ENCODE measurements at places on chromosomes 2 and 18. TPM values are rescaled to one million over a fixed set of nuclear protein-coding genes. Genes with fewer than 3 reads are reported as not detected.

DNA sequence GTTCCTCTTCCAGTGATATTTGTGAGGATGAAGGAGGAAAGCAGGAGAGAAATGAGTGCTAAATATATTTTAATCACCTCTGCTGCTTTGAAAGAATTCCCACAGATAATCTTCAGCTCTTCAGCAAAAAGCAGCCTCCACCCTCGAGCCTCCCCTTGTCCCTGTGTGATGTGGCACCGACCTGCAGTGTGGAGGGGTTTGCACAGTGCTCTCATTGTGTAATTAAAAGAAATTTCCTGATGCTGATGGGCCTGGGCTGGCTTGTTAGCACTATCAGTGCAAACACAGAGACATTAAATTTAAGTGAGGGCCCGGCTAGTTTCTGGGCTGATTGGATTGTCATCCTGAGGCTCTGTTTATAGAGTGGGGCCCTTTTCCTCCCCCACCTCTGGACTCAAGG is 53.4 kb downstream of the KIF5C start:
- no peak for DNase-seq
- H3K36me3 ChIP-seq, result peaks cover 10% of the 10 kb centered on the region
- H3K27me3 ChIP-seq, result no peaks in the 10 kb centered on the region
- peak overlapping the region; percentile 24 for H3K4me3 ChIP-seq
- no peak overlapping the region for H3K27ac ChIP-seq

GRCh38 chr2:214542866-214543265 is 132.0 kb downstream of the VWC2L start:
- no peak overlapping the region for H3K27ac ChIP-seq
- H3K4me1 ChIP-seq, result no peaks in the 10 kb centered on the region
- no peaks in the 10 kb centered on the region for H3K27me3 ChIP-seq
- H3K36me3 ChIP-seq, result no peaks in the 10 kb centered on the region
- no peak for DNase-seq
- H3K4me3 ChIP-seq, result no peak overlapping the region

DNA sequence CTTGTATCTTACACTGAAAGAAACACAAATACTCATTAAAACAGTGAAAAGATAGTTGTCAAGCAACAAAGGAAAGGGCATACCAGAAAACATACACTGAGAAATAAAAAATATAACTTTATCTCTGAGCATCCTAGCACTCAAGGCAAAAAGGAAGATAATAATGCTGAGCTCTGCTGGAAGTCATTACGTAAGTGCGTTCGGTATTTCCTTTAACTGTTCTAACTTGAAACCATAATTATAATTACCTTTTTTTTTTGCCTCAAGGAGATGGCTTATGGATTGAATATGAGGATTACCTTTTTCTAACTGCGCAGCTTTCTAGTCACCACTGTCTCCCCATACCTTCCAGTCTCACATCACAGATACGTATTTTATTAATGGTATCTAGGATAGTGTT is 308.1 kb downstream of the GBX2 start:
- H3K36me3 ChIP-seq, result peaks cover 8% of the 10 kb centered on the region
- peak overlapping the region; percentile 50 for H3K27ac ChIP-seq
- peaks cover 52% of the 10 kb centered on the region for H3K4me1 ChIP-seq
- peak overlapping the region; percentile 55 for H3K4me3 ChIP-seq
- peaks cover 12% of the 10 kb centered on the region for H3K27me3 ChIP-seq
- DNase-seq, result no peak

GRCh38 chr2:241619597-241620418 is 17.1 kb downstream of the THAP4 start:
- H3K27me3 ChIP-seq, result no peaks in the 10 kb centered on the region
- H3K27ac ChIP-seq, result no peak overlapping the region
- H3K4me3 ChIP-seq, result no peak overlapping the region
- H3K4me1 ChIP-seq, result peaks cover 13% of the 10 kb centered on the region

DNA sequence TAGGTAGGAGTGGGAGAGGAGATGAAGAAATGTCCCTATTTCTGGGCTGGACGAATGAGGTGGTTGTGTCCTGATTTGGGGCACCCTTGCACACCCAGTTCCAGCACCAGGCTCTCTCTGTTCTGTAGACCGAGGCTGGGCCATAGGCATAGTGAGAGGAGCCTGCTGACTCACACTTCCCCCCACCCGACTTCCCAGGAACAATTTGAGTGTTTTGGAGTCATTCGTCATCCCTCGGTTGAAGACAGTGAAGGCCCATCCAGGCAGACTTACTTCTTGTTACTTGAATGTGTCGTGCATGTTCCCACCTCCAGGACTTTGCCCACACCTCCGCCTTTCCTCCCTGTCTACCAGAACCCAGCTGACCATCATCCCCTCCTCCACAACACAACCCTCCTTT is 179.1 kb downstream of the HAUS1 start:
- no peak overlapping the region for H3K27ac ChIP-seq
- H3K4me1 ChIP-seq, result peaks cover 19% of the 10 kb centered on the region
- no peaks in the 10 kb centered on the region for H3K27me3 ChIP-seq
- no peaks in the 10 kb centered on the region for H3K36me3 ChIP-seq

DNA sequence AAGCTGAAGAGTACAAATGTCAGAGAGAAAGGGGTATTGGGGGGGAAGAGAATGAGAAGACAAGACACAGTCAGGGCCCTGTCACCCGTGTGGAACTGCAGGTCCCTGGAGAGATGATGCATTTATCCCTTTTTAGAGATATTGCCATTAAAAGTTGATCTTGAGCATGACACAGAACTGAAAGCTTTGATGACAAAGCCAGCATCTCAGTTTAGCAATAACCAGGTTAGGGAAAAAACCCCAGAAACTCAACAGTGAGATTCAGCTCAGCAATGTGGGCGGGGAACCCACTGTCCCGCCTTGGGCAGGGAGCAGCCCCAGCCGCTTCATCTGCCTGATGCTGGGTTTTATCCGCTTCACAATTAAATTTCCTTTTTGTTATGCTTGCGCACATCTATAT is 181.1 kb downstream of the NEDD4L start:
- no peak for DNase-seq
- H3K4me3 ChIP-seq, result peak overlapping the region; percentile 42
- peaks cover 75% of the 10 kb centered on the region for H3K4me1 ChIP-seq
- peak overlapping the region; percentile 71 for H3K27ac ChIP-seq

- peaks cover 4% of the 10 kb centered on the region for H3K4me1 ChIP-seq
- H3K4me3 ChIP-seq, result no peak overlapping the region
- H3K36me3 ChIP-seq, result no peaks in the 10 kb centered on the region
- H3K27ac ChIP-seq, result no peak overlapping the region
- DNase-seq, result no peak
Observed at GRCh38 chr2:60567919-60568768, 14.7 kb upstream of the BCL11A start.

DNA sequence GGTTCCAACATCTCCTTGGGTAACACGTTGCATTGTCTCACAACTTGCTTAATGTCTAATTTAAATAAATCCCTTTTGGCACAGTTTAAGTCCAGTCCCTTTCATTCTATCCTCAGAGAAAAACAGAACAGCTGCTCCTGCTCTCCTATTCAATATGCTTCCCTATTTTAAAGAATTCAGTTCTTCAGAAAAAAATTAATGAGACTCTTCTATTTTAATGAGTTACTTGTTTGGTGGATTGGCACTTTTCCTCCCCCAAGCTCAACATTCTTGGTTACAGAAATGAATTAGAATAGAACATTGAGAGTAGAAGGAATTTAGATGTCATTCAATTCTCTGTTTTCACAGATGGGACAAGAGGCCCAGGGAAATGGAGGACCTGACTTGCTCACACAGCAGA is 116.9 kb upstream of the ATP8B1 start:
- H3K4me3 ChIP-seq, result no peak overlapping the region
- no peak overlapping the region for H3K27ac ChIP-seq
- H3K27me3 ChIP-seq, result no peaks in the 10 kb centered on the region
- no peaks in the 10 kb centered on the region for H3K36me3 ChIP-seq

- no peak overlapping the region for H3K4me3 ChIP-seq
- no peak overlapping the region for H3K27ac ChIP-seq
- no peaks in the 10 kb centered on the region for H3K27me3 ChIP-seq
- H3K4me1 ChIP-seq, result peaks cover 3% of the 10 kb centered on the region
- no peak for DNase-seq
Observed at GRCh38 chr18:25568986-25569385, 217.0 kb upstream of the ZNF521 start.

- no peak for DNase-seq
- H3K27me3 ChIP-seq, result no peaks in the 10 kb centered on the region
- peaks cover 19% of the 10 kb centered on the region for H3K4me1 ChIP-seq
- H3K27ac ChIP-seq, result no peak overlapping the region
Observed at GRCh38 chr2:16625759-16626158, 39.9 kb downstream of the CYRIA start.

SNORC gene
- total RNA-seq, result 7.1 TPM

DOK6 gene
- 5.4 TPM for total RNA-seq

GPBAR1 gene
- total RNA-seq, result 5.7 TPM

DNA sequence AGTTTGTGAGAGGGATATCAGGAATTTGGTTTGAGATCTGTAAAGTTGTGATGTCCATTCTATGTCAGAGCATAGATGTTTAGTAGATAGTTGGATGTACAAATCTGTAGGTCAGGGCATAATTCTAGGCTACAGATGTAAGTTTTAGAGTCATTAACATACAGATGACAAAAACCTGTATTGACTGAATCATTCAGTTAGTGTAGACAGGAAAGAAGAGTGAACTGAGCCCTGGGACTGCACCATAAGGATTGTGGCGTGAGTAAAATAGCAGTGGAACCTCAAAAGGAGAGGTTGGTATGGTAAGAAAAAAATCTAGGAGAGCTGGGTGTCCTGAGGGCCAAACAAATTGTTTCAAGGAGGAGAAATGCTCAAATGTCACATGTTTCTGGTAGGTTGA is 73.1 kb upstream of the RPRM start:
- H3K27me3 ChIP-seq, result no peaks in the 10 kb centered on the region
- H3K36me3 ChIP-seq, result no peaks in the 10 kb centered on the region
- no peaks in the 10 kb centered on the region for H3K4me1 ChIP-seq
- no peak overlapping the region for H3K4me3 ChIP-seq
- H3K27ac ChIP-seq, result no peak overlapping the region

DNA sequence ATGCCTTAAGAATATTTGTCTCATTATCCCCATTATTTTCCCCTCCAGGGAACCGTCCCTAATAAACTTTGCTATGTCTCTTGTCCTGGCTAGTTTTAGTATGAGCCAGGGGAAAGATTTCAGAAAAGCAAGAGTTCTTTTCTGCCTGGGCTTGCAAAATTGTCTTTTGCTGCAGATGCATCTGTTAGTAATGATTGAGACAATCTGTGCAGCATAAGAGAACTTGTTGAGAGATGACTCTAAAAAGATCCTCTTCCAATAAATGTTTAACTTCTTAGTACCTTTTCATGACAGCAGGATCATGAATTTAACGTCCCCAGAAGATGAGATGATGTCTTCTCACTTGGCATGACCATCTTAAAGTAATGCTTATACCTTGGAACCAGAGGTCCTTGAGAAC is 172.5 kb upstream of the CREB1 start:
- no peaks in the 10 kb centered on the region for H3K27me3 ChIP-seq
- H3K36me3 ChIP-seq, result no peaks in the 10 kb centered on the region
- H3K4me3 ChIP-seq, result no peak overlapping the region
- peaks cover 7% of the 10 kb centered on the region for H3K4me1 ChIP-seq
- H3K27ac ChIP-seq, result no peak overlapping the region
- no peak for DNase-seq

LOXHD1 gene
- total RNA-seq, result not detected

GRCh38 chr18:47953471-47953931 is 23.0 kb upstream of the SMAD2 start:
- no peak overlapping the region for H3K27ac ChIP-seq
- peaks cover 4% of the 10 kb centered on the region for H3K27me3 ChIP-seq
- H3K4me3 ChIP-seq, result no peak overlapping the region
- no peak for DNase-seq
- no peaks in the 10 kb centered on the region for H3K36me3 ChIP-seq

CDCA7 gene
- 13.1 TPM for total RNA-seq

GRCh38 chr2:88483200-88483599 is 30.7 kb upstream of the FOXI3 start:
- peaks cover 6% of the 10 kb centered on the region for H3K27me3 ChIP-seq
- no peak overlapping the region for H3K27ac ChIP-seq
- no peak overlapping the region for H3K4me3 ChIP-seq
- H3K4me1 ChIP-seq, result peaks cover 10% of the 10 kb centered on the region
- no peaks in the 10 kb centered on the region for H3K36me3 ChIP-seq
- DNase-seq, result no peak

DNA sequence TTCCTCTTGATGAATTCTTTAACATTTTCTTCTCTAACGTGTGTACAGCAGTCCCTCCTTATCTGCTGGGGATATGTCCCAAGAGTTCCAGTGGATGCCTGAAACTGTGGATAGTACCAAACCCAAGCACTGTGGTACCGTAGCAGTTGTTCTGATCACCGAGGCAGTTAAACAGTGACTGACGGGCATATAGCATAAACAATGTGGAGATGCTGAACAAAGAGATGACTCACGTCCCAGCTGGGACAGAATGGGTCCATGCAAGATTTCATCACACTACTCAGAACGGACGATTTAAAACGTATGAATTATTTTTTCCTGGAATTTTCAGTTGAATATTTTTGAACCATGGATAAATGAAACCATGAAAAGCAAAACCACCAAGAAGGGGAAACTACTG is 54.5 kb upstream of the SPAG16 start:
- H3K4me3 ChIP-seq, result no peak overlapping the region
- H3K27me3 ChIP-seq, result no peaks in the 10 kb centered on the region
- H3K27ac ChIP-seq, result no peak overlapping the region
- H3K4me1 ChIP-seq, result peaks cover 21% of the 10 kb centered on the region
- no peak for DNase-seq
- no peaks in the 10 kb centered on the region for H3K36me3 ChIP-seq

DNA sequence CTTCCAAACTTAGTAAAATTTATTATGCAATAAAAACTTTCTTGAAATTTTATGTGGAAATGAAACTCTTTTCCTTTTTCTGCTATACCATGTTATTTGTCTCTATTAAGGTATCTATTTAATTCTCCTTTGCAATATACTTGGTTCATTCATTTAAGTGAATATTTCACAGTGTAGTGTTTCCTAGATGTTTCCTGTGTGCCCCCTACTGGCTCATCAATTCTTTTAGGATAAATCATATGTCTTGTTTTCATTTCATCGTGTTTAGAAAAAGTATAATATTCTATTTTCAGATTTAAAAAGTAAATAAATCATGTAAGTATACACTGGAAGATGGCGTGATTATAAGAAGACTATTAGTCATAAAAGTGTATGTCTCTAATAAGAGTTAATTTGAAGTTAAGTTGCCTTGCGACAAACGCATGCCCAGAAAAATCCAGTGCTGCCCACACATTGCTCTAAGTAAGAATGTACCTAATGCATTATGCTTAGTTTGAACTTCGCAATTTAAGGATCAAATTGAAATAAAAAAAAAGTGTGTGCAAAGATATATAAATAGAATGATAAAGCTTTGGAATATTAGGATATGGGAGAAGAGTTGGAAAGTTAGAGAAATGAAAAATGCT is 525.4 kb downstream of the KCNJ3 start:
- H3K27ac ChIP-seq, result no peak overlapping the region
- H3K4me1 ChIP-seq, result no peaks in the 10 kb centered on the region
- no peaks in the 10 kb centered on the region for H3K27me3 ChIP-seq
- DNase-seq, result no peak
- no peaks in the 10 kb centered on the region for H3K36me3 ChIP-seq

GRCh38 chr2:171972329-171972982 is 27.3 kb upstream of the METAP1D start:
- H3K4me1 ChIP-seq, result no peaks in the 10 kb centered on the region
- H3K27me3 ChIP-seq, result no peaks in the 10 kb centered on the region
- no peak overlapping the region for H3K27ac ChIP-seq
- no peak for DNase-seq
- no peak overlapping the region for H3K4me3 ChIP-seq

OTOS gene
- total RNA-seq, result not detected

PAX8 gene
- total RNA-seq, result 2.1 TPM

GRCh38 chr2:152099367-152100050 is 665 bp upstream of the CACNB4 start:
- H3K36me3 ChIP-seq, result no peaks in the 10 kb centered on the region
- no peak for DNase-seq
- peak overlapping the region; percentile 96 for H3K4me3 ChIP-seq
- H3K27me3 ChIP-seq, result peaks cover 56% of the 10 kb centered on the region

Data from type B pancreatic cell (in vitro differentiated cells).